Astrocyte (in vitro differentiated cells and primary cell): ENCODE measurements at places on chromosomes 1 and 21. TPM values are rescaled to one million over a fixed set of nuclear protein-coding genes. Genes with fewer than 3 reads are reported as not detected.
A peak's percentile ranks its signal among the peaks of the same experiment; 100 is the strongest.

Gene VHLL
- 0.34 TPM in 1 of 2 replicates, not detected in the other for total RNA-seq

Gene GSTM1
- not detected in 2 replicates for total RNA-seq

Gene NR1I3
- not detected in 2 replicates for total RNA-seq

Gene TCEA3
- 3.3 and 3.4 TPM in 2 replicates for total RNA-seq

DNA sequence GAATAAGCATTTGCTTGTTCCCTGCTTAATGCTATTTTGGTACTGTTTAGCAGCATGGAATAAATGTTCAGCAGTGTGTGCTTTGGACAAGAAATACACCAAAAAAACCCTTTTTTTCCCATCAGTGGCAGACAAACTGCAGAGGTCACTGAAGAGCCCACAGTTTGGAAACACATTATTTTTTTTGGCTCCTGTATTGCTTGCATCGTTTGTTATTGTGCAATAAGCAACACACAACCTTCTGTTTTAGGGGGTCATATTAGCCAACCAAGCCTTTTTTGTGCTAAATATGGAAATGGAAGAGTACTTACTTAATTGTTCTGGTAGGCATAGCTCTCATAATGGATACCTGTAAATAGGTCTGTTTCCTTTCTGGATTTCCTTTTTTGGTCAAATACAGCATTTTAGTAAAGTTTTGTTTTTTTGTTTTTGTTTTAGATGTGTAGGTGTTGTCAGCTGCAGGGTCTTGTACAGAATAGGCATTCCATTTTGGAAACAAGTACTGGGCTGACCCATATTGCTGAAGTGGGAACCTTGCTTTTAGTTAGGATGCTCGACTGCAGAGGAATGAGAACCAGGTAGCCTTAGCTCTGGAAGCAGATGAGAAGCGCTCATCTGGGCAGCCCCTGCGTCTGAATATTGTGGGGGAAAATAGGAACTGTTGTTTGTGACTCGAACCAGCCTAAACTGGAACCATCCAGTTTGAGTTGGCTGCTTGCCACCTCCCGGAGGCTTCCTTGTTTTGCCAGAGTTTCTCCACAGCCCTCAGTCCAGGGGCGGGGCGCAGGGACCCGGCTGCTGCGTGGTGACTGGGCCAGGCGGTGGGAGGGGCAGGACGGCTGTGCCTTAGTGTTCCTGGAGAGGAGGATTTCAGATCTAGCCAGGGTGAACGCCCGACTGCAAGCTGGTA is 38.4 kb downstream of the SPEN start:
- peaks cover 19% of the 10 kb centered on the region for H3K4me1 ChIP-seq
- no peaks in the 10 kb centered on the region for H3K27me3 ChIP-seq
- DNase-seq = peak; percentile 78
- H3K36me3 ChIP-seq = no peaks in the 10 kb centered on the region
- peak overlapping the region; percentile 55 for H3K4me3 ChIP-seq

DNA sequence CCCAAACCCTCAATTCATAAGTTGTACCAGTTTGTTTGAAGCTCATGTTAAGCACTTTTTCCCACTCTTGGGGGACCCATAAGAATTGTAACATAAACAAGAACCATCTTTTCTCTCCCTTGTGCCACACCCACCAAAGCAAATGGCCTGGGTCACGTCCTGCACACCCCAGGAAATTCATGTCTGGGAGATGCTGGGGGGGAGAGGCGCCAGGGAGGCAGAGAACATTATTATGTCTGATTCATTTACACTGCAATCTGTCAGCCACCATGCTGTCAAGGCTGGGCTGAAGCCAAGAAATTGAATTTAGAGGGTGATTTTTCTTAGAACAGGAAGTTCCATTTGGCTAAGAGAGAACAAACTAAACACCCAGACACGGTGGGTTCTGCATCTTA is 37.2 kb upstream of the IPO9 start:
- H3K4me1 ChIP-seq = peaks cover 38% of the 10 kb centered on the region
- peaks cover 79% of the 10 kb centered on the region for H3K36me3 ChIP-seq
- no peak overlapping the region for H3K4me3 ChIP-seq
- H3K27me3 ChIP-seq = no peaks in the 10 kb centered on the region
- H3K27ac ChIP-seq = peak overlapping the region; percentile 66

DNA sequence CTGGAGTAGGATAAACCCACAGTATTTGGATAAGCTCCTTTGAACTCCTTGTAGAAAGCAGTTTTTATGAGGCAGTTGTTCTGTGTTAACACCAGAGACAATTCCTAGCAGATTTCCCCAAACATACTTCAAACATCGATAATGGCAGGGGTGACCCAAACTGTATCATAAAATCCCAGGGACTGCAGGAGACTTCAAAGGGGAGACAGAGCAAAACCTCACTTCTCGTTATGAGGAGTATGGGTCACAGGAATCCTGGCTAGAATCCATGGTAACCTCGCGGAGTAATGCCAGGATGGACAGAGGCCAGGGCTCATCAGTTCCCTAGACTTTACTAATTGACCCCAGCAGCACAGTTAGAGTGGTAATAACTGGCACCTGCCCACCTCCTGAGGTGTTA is 148.0 kb downstream of the DHRS3 start:
- H3K27ac ChIP-seq = no peak overlapping the region
- H3K4me1 ChIP-seq = peaks cover 23% of the 10 kb centered on the region
- H3K36me3 ChIP-seq = no peaks in the 10 kb centered on the region
- DNase-seq = no peak
- H3K27me3 ChIP-seq = no peaks in the 10 kb centered on the region

DNA sequence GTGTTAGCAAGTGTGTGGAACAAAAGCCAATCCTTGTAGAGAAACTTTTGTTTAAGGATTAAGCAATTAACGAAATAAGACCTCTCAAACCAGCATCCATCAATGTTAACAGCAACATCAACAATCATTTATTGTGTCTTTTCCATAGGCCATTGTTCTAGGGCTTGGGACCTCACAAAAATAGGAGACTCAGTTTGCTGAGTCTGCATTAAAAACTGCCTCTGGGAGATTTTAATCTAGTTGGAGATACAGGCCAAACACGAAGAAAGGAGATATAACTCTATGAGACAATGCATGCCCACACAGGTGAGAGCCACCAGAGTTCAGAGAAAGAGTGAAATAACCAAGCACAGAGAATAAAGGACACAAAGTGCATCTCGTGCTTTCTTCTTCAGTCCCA is 14.4 kb upstream of the SELP start:
- H3K27ac ChIP-seq = no peak overlapping the region
- H3K36me3 ChIP-seq = no peaks in the 10 kb centered on the region
- no peak for DNase-seq
- H3K4me1 ChIP-seq = no peaks in the 10 kb centered on the region
- H3K4me3 ChIP-seq = no peak overlapping the region

GRCh38 chr1:152048416-152049009 is 11.7 kb upstream of the S100A11 start:
- peaks cover 18% of the 10 kb centered on the region for H3K4me1 ChIP-seq
- DNase-seq = no peak
- H3K27me3 ChIP-seq = peaks cover 8% of the 10 kb centered on the region
- no peaks in the 10 kb centered on the region for H3K36me3 ChIP-seq
- peak overlapping the region; percentile 93 for H3K27ac ChIP-seq

DNA sequence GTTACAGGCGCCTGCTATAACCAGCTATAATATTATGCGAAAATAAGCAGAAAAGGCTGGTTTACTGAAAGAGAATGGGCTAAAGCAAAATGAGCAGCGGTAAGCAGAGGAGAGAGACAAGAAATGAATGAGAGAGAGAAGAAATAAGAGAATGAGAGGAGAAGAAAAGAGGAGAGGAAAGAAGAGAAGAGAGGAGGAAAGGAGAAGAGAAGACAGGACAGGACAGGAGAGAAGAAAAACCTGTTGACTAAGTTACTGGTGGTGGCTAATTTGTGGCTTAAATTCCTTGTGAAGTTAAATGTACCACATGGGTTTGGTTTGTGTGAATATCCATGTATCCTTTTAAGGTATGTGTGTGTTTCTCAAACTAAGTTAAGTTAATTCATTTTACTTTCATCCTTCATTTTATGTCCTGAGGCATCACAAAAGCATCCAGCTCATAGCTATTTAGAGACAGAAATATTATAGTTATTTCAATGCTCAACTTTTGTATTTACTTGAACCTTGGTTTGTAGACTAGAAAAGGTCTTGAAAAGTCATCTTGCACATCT is 3.1 kb upstream of the DDR2 start:
- H3K27ac ChIP-seq = peak overlapping the region; percentile 87
- peaks cover 38% of the 10 kb centered on the region for H3K4me1 ChIP-seq
- no peak overlapping the region for H3K4me3 ChIP-seq
- peak; percentile 49 for DNase-seq
- no peaks in the 10 kb centered on the region for H3K36me3 ChIP-seq
